ENCODE measurements at places on chromosomes 2 and 18.

DNA sequence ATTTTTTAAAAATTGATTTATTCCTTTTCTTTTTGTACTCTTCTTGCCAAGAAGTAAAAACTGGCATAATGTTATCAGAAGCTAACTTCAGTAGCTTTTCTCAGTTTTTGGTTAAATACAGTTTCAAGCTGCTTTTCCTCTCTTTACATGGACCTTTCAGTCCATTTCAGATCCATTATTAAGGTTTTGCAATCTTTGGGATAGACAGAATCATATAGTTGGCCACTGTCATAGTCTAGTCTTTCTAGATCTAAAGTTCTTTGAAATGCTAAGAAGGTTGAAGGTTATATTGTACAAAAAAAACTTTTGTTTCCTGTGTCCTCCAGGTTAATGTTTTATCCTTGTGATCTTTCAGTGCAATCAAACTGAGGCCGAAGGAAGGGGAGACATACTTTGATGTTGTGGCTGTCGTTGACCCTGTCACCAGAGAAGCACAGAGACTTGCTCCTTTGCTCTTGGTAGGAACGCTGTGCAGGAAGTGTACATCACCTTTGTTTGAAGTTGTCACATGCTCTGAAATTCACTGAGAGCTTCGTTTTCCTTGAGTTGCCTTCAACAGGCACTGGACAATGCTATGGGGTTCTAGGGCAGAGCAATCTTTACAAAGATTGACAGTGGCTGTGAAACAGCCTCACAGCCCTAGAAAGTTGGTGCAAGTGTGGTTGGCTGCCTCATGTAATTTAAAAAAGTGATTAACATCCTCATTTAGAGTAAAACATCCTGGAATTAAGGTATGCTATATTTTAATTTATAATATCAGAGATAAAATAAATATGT lies 79.1 kb downstream of the UGGT1 start:
- DNase-seq, result no peak

- DNase-seq, result no peak
These were observed 72.0 kb downstream of the ARMC9 start for GRCh38 chr2:231270221-231271114.

- DNase-seq, result no peak
These were observed 12.4 kb upstream of the DNMT3A start for GRCh38 chr2:25354116-25354515.

DNA sequence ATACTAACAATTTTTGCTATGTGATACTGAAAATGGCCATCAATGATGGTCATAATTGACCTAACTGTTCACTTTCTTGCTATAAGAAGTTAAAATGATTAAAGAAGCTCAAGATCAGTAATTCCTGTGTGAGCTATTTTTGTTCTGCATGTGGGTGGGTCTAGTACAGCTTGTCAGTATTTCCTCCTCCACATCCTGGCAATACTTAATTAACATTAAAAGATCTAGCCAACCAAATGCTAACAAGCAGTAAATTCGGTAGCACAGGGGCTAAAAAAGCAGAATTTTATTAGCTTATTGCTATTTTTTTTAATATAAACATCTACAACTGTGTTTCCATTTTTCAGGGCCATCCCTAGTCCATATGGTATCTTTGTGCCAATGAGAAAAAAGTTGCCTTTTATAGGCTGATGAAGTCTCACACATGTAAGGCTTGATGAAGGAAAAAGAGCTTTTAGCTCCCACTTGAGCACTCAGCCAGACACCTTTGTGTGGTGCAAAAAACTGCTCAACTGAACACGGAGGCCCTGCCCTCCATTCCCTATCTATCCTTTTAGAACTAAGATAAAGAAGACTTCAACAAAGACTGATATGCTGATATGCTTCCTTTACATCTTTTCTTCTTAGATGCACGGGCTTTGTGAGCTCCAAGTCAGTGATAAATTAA lies 4.9 kb upstream of the PNO1 start:
- DNase-seq, result no peak

- peak; percentile 33 for DNase-seq
These were observed 214.9 kb downstream of the DSEL start for GRCh38 chr18:67301592-67301991.

- DNase-seq, result no peak
These were observed 21.3 kb downstream of the MLPH start for GRCh38 chr2:237508361-237508760.

- peak; percentile 6 for DNase-seq
These were observed 339.4 kb downstream of the CMPK2 start for GRCh38 chr2:6526093-6526824.

DNA sequence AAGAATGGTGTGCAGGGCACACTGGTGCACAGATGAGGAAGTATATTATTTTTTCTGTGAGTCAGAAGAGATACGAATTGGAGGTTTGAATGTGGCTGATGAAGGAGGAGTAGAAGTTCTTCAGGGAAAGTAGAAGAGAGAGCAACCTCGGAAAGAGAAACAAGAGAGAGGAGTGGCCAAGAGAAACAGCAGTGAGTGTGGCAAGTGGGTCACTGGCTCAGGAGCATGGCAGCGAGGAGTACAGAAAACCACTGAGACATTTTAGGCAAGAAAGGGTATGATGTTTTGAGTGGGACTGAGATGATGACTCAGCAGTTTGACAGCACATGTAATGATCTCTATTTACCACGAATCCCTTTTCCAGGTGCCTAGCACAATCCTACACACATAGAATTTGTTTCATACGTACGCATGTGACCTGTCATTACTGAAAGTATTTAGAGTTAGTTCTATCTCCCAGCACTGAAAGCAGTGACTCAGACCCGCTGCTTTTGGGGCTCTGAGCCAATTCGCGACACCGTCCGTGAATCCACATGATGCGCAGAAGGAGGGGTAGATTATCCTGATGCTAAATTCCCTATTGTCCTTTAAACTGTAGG lies 915.4 kb downstream of the DCDC2C start:
- no peak for DNase-seq

DNA sequence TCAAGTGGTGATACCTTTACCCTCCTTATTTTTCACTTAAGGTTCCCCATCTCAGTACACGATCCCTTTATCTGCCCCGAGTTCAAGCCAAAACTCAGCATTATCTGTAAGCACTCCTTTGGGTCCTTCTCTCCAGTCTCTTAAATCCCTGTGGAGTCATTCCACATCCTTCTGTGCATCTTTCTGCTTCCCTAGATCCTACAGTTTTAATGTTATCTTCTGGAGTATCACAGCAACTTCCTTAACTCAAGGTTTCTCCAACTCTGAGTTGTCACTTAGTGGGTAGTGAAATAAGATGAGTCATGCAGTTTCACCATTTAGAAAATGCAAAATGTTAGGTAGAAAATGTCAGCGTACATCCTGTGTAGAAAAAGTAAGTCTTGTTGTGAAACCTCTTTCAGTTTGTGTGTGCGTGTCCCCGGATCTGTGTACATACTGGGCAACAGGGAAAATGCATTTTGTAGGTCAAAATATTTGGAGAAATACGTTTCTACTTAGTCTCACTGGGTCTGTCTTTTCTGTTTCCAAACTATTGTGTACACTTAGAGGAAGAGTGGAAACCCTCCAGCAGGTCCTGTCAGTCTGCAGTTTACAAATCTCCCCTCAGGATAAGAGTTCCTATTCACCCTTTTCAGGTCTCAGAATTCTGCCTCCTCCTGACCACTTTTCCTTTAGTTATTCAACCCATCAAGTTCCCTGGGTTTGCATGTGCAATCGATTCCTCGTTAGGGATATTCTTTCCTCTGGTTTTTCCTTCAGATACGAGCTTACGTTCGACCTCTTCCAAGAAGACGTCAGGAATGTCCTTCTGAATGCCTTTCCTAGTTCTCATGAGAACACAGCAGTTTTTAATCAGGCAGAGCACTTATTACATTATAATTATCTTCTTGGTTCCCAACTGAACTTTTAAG lies 154.8 kb downstream of the TGIF1 start:
- DNase-seq, result peak; percentile 94
